ENCODE measurements at places on chromosomes 3 and 15.

- DNase-seq: no peak
These were observed 283.7 kb upstream of the GBE1 start for GRCh38 chr3:82044930-82045705.

- DNase-seq: no peak
These were observed 91.1 kb upstream of the TPM1 start for GRCh38 chr15:62951481-62951880.

GRCh38 chr3:118943597-118943996 is 91.0 kb downstream of the IGSF11 start:
- no peak for DNase-seq

DNA sequence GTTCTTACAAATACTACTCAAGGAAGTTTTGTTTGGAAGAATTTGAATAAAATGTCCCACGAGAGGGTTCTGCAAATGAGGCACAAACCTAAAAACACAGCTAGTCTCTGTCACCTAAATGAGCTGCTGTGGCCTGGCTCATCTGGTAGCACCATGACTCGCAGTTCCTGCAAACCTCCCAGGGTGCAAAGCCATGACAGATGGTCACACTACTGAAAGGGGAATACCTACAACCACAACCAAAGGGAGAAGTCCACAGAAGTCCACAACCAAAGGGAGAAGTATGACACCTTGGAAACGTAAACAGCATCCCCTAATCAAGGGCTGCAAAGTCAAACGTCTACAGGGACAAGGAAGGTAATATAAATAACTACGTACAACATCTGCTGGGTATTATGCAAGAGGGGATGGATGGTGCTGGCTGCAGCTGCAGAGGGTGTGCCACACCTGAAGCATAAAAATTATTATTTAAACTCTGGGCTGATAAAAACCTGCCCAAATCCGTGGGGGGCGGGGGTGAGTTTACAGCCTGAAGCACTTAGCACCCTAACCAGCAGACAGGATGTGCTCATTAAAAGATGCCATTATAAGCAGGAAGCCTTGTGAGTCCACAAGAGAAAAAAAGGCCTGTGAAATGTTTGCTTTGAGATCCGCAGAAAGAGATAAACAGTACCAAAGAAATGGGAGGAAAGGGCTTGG is 184.0 kb downstream of the MAGI1 start:
- DNase-seq: no peak

DNA sequence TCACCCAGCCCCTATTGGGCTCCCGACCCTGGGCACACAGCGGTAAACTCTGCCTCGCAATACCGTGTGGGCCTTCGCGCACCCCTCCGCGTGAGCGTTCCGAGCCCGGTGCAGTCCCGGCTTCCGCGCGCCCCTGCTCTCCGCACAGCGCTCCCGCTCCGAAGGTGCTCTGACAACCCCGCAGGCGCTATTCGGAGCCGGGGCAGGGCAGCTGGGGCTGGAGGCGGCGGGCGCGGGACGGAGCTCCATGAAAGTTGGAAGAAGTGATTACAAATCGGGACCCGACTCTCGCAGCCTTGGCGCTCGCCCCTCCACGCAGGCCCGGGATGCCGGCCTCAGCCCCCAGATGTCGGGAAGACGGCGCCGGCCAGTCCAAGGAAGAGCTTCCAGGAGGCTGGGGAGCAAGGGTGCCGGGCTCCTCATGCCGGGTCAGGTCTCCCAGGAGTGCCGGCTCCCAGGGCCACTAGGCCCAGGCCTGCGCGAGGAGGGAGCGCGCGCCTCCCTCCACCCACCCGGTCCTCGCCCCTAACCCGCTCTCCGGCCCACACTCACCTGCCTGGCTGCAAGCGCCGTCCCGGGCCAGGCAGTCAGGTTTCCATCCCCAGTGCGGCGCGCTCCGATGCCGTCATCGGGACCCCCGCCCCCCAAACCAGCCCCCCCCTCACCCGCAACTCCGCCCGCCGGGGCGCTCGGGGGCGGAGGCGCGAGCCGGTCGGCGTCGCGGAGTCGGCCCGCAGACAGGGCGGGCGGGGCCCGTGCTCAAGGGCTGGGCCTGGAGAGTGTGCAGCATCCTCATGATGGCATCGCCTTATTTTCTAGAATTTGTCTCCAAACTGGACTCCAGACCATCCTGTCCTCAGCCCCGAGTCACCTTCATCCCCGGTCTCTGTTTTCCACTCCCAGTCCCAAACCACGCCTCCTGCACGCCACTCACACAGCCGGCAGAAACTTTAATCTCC is at the start of gene KIF7:
TSS of gene KIF7 (minus strand) at position 621 of the 959 bp plus-strand sequence. CDS start 2,537 bp downstream, outside the sequence.
- no peak for DNase-seq

- no peak for DNase-seq
These were observed 107.5 kb upstream of the SKOR1 start for GRCh38 chr15:67717776-67718175.

- no peak for DNase-seq
These were observed 57.3 kb upstream of the ROPN1 start for GRCh38 chr3:124048967-124049798.

GRCh38 chr15:94282269-94283250 is 51.2 kb downstream of the MCTP2 start:
- DNase-seq: no peak

DNA sequence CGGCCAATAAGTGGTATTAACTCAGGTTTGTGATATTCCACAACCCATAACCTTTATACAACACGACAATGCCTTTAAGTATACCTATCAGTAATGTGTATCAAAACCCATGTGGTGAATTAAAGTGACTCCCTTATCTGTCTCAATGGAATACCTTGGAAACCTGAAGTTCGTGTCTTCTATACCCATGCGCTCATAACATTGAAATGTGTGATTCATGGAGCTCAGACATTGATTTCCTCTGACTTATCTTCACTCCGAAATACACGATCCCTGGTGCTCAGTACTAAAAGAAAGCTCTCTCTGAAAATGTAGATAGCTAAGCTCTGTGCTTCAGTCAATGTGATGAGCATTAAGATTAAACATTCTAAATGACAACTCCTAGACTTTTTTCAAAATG is 140.3 kb downstream of the TBC1D5 start:
- no peak for DNase-seq

DNA sequence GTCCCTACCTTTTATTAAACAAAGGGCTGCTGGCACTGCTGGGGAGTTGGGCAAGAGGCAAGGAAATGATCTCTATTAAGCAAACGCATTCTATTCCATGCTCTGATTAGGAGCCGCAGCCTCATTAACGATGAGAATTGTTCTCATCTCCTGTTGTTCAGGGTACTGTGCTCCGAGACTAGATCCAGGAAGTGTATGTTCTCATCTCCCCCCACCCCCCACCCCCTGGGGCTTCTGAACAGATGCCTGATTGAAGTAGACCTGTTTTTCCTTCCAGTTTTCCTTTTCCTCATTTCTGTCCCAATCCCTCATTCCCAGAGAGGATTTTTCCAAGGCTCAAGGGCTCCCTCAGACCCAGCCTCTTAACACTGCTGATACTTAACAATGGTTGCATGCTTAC is 81.6 kb upstream of the FEZF2 start:
- no peak for DNase-seq

GRCh38 chr3:17743658-17743995 is 1.2 kb upstream of the TBC1D5 start:
- no peak for DNase-seq

DNA sequence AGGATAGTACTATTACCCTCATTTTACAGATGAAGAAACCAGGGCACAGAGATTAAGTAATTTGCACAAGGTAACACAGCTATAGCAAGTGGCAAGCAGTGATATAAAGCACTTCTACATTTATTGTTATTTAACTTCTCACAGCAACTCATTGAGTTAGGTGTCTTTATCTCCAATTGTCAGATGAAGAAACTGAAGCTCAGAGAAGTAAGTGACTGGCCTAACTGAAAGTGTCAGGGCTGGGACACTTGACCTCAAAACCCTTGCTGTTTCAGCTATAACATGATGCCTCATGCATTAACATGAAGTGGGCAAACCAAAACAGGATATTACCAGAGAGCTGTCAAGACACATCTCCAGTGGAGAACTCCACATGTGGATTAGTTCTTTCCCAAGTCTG is 65.8 kb upstream of the LEKR1 start:
- no peak for DNase-seq

GRCh38 chr3:24492971-24493551 is 1.6 kb downstream of the THRB start:
- no peak for DNase-seq

GRCh38 chr15:33865416-33865815 is 102.9 kb upstream of the CHRM5 start:
- DNase-seq: no peak

DNA sequence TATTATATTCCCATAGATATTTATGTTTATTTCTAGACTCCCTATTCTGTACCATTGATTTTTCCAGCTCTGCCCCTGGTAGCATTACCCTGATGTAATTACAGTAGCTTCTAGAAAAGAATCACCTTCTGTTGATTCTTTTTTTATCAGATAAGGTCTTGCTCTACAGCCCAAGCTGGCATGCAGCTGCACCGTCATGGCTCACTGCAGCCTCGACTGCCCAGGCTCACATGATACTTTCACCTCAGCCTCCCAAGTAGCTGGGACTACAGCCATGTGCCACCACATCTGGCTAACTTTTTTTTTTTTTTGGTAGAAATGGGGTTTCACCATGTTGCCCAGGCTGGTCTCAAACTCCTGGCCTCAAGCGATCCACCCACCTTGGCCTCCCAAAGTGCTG is 41.8 kb downstream of the SLC24A1 start:
- DNase-seq: no peak

DNA sequence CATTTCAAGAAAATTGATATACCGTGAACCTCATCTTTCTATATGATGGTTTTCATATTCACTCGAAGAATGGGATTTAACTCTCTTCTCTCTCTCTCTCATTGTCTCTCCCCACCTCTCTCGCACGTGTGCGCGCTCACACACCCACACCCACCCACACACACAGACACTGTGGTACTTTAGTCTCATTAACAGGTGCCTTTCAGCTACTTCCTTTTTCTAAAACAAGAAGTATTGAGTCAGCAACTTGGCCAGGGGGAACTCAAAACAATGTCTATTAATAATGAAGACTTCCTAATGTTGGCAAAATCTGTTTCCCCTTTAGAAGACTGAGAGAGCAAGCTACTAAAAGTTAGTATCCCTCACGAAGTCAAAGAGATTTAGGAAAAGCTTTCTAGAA is 150.7 kb downstream of the TMCO5A start:
- no peak for DNase-seq

DNA sequence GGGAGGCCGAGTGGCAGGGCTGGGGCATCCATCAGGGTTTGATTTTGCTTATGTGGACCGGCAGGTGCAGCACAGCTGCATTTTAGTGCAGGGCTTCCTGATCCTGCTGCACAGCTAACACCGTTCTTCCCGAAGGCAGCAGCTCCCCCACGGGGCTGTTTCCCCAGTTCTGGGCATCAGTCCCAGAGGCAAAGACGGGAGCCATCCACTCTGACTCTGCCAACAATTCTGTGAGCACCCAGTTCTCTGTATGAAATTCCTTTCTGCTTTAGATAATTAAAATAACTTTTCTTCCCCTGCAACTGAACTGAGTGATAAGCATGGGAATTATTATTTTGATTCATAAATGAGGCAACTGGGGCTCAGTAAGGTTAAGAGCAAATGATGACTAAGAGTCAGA is 262.9 kb upstream of the ATP10A start:
- no peak for DNase-seq

DNA sequence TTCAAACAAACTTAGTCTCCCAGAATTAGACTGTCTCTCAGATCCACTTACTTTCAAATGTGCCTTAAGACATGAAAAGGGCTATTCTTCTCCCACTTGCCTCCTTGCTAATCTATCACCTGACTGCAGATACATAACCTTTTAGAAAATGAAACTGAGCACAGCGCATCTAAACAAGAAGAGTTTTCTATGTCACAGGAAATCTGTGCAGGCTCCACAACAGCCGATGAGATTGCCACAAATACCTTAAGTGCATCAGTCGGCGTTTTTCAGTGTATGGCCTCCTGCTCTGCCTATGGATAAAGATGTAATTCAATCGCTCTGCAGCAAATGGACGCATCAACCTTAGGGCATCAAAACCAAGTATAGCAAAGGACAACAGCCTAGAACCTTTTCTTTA is 544.2 kb downstream of the FOXP1 start:
- no peak for DNase-seq

DNA sequence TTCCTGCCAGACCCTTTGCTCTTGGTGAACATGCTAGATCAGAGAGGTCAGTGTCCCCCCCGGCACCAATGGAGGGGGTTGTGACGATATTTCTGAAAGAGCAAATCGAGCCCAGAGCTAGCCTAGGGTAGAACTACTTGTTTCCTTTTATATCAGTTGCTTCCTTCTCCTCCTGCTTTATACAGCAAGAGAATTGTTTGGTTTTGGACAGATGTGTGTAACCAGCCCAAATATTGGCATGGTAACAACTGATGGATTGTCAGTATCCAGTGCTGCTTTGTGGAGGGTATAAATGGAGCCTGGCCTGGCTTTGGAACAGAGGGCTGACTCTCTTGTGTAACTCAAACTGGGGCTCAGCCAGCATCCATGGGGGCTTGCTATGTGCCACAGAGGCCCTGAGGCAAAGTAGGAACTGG is 27.2 kb downstream of the SNX1 start:
- DNase-seq: no peak

DNA sequence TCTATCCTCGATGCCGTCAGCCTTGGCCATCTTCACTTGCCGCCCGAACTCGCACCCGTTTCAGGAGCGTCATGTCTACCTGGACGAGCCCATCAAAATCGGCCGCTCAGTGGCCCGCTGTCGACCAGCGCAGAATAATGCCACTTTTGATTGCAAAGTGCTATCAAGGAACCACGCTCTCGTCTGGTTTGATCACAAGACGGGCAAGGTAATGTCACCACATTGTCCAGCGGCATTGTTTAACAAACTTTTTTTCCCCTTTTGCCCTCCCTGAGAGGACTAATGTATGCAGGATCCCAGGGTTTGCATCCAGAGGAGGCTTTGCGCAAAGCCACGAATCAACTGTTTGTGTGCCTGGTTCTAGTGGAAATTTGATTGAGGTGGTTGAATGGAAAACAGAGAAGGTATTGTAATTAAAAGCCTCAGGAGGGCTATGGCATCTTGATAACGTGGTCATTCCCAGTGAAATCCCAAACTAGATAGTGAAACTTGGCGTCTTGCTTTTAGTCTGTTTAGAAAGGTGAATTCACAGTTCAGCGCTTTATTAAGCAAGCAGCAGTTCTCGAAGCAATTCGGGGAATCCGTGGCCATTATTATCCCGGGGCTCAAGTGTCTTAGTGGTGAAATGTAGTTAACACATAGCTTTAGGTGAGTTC is 1.7 kb downstream of the SLMAP start:
- no peak for DNase-seq

- no peak for DNase-seq
These were observed 28.3 kb downstream of the LMCD1 start for GRCh38 chr3:8529738-8530525.

Data from stimulated activated CD8-positive, alpha-beta memory T cell treated with anti-CD3 and anti-CD28 coated beads, Interleukin-4, amount 100 ng/mL, for 1 hour (primary cell).